ENCODE measurements at places on chromosomes 5 and 9.

GRCh38 chr5:133401731-133402347 is 210.5 kb downstream of the FSTL4 start:
- no peak for DNase-seq

DNA sequence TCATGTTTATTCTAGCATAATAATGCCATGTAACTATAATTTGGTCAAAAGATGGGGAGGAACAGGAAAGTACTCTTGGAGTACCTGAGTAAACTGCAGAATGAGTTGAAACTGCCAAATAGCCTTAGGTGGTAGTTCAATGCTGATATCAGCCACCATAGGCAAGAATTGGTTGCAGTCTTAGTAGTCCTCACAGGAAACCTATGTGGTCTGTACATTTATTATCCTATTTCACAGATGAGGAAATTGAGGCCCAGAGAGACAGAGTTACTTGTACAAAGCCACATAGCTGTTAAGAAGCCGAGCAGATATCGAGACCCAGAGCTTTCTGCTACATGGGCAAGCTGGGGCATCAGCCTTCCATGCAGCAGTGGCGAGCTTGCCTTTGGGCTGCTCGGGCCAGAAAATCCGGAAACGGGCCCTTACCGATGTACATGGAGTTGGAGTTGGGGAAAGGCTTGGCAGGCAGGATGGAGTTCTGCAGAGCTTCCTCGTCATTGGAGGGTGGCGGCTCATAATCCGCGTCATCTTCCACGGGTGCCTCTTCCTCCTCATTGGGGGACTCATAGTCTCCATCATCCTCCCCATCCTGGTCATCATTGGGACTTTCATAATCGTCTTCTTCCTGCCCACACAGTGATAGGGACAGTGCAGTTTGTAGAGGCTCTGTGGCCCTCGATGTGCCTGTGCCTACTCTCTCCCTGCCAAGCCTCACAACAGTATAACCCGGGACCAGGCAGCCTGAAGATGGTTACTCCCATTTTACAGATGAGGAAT is 27.1 kb downstream of the LCP2 start:
- no peak for DNase-seq

DNA sequence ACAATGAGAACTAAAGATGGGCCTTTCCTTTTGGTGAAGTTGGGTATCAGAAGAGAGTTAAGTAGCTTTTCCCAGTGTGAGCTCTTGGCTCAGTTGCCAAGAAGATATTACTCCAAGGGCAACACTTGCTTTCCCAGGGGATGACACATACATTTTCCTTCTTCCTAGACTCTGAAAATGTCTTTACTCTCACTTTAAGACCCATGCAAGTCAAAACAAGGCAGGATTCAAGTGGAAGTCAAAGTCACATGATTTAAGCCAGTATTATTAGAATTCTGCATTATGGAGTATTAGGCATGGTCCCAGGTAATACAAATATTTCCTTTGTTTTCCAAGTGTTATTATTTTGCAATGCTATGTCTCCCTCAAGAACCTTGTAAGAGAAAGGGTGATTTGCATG is 175.1 kb downstream of the PPP2R2B start:
- DNase-seq = no peak

- no peak for DNase-seq
These were observed 73.6 kb downstream of the ANKRD55 start for GRCh38 chr5:56159521-56159947.

- DNase-seq = no peak
These were observed 29.8 kb downstream of the PCDHAC2 start for GRCh38 chr5:140996060-140996459.

DNA sequence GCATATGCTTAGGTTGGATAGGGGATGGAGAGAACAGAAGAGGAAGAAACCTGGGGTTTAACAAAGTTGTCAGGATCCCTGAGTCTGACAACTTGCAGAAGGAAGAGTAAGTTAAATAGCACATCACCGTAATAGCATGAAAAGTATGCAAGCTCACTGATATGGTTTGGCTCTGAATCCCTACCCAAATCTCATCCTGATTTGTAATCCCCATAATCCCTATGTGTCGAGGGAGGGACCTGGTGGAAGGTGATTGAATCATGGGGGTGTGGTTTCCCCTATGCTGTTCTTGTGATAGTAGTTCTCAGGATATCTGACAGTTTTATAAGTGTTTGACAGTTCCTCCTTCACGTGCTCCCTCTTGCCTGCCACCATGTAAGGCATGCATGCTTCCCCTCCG is 193.3 kb downstream of the PSAT1 start:
- no peak for DNase-seq
